ENCODE measurements at places on chromosomes 1 and 21. TPM values are rescaled to one million over a fixed set of nuclear protein-coding genes. Genes with fewer than 3 reads are reported as not detected.

Gene C1orf21
- polyA plus RNA-seq, result 38.0 TPM

Gene LINGO4
- not detected for polyA plus RNA-seq

Gene F13B
- not detected for polyA plus RNA-seq

Gene RGS16
- polyA plus RNA-seq, result 1.8 TPM

Gene CASQ1
- 0.47 TPM for polyA plus RNA-seq

All from right renal pelvis (tissue), 4 donors.